ENCODE measurements at places on chromosomes 11 and 22. TPM values are rescaled to one million over a fixed set of nuclear protein-coding genes. Genes with fewer than 3 reads are reported as not detected.

- no peak for DNase-seq
These were observed 79.7 kb downstream of the KIRREL3 start for GRCh38 chr11:126920833-126921232.

DNA sequence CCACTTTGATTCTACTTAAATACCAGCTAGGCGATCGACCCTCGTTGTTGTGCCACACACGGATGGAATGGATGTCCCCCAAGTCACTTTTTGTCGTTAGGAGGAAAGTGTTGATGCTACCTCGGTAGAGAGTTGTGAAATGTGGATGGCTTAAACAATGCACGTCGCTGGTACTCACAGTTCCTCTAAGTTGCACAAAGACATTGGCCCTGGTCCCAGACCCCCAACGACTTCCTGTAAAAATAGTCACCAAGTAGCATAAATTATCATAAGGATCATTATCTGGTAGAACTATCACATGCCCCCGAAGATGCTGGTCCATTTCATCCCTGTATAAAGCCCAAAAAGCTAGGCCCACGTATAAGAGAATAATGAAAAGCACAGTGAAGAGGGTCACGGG is 3.8 kb downstream of the PKDREJ start:
- no peak for DNase-seq

DNA sequence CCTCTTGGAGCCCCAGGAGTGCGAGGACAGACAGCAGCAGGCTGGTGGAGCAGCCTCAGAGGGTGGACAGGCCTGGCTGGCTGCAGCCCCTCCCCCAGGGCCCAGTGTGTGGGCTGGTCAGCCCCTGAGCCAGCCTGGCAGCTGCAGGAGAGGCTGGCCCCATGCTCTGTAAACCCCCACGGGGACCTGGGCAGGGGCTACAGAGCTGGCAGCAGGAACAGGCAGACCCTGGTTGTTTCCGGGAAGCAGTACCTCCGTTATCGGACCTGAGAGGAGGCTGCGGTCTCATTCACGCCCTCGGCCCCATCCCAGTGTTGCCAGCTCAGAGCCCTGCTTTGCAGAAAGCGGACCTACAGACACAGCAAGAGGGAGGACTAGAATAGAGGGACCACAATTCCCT is 38.5 kb upstream of the COMT start:
- DNase-seq = no peak

DNA sequence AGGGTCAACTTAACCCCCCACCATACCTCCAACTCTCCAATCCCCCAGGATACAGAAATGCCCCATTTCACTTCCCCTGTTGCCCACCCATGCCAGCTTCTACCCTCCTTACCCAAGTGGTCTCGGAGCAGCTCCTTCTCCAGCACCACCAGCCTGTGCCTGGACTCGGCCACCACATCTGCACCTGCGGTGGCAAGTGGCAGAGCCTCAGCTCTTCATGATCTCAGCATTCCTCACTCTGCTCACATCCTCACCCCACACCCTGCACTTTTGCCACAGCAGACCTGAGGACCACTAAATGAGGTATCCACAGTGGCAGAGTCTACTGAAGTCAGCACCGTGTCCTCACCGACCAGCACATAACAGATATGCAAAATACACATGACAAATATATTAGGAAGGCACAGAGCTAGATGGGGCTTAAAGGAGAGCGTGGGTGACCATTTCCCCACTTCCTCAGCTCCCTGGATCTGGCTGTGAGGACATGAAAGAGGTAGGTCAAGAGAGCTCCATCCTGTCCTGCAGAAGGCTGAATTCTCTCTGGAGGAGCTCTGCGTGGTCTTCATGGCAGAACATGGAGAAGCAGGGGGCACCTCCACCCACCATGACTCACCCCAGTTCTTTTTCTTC is 9.7 kb downstream of the NHERF4 start:
- no peak for DNase-seq

- DNase-seq = peak; percentile 87
These were observed 30.4 kb upstream of the MICAL2 start for GRCh38 chr11:12079726-12080556.

Gene KDM4D
- total RNA-seq = 0.87 TPM

- no peak for DNase-seq
These were observed 881.8 kb downstream of the BRD1 start for GRCh38 chr22:48945621-48946458.
